Activated CD4-positive, alpha-beta T cell treated with anti-CD3 and anti-CD28 coated beads for 1 hour (primary cell): ENCODE measurements at places on chromosomes 12 and 14.

- DNase-seq: no peak
Observed at GRCh38 chr14:96661244-96661969, 135.8 kb upstream of the VRK1 start.

DNA sequence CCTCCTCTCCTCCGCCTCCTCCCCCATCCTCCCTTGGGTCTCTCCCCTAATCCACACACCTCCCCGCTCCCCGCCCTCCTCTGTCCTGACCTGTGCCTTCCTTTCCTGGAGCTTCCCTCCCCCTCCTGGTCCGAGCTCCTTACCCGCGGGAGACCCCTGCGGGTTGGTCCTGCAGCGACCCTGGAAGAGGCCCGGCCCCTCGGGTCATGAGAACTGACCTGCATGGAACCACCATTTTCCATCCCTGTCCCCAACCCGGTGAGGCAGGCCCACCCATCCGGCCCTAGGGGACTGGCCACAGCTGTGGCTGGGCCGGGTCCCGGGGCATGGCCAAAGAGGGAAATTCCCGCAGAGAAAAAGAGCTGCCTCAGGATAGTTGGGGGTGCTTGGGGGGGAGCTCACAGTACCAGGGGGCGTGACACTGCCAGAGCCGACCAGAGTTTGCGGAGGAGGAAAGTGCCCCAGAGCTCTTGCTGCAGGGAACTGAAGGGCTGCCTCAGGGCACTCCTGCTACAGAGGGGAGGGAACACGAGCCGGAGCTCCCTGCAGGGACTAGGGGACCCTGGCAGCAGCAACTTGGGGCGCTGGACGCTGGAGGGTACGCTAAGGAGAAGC, 613 bp downstream of the ARHGEF40 start:
- no peak for DNase-seq

GRCh38 chr12:123971770-123972456, 718 bp downstream of the CCDC92 start:
- DNase-seq: peak; percentile 15

DNA sequence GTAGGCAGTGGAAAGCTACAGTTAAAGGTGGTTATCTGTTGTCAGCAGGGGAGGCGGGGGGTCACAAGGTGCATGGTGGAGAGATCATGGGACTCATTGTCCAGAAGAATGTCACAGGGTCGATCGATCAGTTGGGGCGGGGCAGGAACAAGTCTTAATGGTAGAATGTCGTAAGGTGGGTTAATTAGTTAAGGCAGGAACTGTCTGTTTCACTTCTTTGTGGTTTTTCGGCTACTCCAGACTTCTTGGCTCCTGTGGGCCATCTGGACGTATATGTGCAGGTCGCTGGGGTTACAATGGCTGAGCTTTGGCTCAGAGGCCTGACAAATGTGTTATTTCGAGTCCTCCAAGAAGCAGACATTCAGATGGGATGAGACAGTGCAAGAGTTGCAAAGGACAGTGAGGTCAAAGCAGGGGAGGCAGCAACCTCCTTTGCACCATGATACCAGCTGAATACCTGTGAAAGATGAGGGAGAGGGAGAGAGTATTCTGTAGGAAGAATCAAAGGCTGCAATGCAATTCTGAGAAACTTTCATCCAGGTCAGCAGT, 246.9 kb upstream of the TMEM132C start:
- DNase-seq: no peak

DNA sequence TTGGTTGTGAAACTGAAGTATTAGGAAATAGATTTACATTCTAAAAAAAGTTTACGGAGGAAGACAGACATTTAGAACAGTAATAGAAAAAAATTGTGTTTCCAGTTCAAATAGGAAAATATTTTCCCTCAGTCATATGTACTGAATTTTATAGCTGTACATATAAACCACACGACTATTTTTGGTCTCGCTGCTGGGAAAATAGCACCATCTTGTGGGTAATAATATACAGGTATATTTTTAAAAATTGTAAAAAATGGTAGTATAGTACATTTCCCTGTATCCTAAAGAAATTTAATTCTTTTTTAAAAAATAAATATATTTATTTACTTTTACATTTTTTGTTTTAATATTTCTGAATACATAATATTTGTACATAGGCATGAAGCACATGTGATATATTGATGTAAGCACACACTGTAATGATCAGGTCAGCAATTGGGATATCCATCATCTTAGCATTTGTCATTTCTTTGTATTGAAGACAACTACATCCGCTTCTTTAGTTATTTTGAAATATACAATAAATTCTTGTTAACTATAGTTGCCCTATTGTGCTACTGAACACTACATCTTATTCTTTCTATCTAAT, 168.6 kb downstream of the ALX1 start:
- no peak for DNase-seq

- no peak for DNase-seq
Observed at GRCh38 chr12:130799051-130799450, 40.0 kb downstream of the STX2 start.

DNA sequence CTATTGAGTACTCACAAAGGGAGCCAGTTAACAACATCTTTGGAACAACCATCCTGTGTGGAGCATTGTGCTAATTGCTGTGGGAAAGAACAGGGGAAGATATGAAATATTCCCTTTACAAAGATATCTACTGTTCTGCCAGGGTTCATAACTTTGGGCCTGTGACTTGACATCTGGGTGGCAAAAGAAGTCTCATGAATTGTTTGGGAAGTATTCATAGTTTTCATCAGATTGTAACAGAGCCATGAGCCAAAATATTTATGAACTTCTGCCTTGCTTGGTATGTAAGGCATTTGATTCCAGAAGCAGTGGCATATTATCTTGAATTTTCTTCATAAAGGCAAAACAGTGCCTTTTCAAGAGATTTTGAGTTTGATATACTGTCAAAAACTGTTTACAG, 816.2 kb downstream of the DIO2 start:
- no peak for DNase-seq

DNA sequence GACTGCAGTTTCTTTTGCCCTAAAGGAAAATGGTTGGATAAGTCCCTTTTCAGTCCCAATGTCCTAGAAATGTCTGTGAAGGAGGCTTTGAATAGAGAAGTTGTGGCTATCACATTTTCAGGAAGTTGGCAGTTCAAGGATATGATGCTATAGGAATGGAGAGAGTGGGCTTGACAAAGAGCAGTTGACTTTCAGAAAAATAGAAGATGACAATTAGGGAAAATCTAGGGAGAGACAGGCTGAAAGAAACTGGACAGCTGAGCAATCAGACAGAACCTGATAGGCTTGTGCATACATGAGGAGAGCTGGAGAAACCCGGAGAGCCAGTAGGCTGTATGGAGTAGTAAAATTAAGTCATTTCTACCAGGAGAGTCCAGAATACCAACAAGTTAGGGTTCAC, 50.5 kb downstream of the LMNTD1 start:
- DNase-seq: no peak

DNA sequence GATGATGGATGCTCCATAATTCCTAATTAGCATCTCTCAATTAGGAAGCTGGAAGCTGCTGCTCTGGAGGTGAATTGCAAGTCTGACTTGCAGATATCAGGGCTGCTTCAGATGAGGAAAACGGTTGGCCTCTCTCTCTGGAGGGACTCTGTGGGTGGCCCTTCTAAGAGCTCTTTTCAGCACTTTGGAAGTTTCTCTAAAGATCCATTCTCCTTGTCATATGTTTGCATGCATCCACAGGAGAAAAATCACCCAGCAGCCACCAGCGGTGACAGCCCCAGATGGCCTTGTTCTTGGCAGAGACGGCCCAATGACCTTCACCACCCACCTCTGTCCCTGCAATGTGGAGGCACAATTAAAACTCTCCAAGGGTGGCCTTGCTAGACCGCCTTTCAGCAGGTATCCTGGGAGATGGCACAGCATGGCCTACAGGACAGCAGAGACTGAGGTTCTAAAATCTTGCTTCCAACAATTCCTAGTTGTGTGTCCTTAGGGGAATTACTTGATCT, 42.3 kb downstream of the KSR2 start:
- DNase-seq: no peak

DNA sequence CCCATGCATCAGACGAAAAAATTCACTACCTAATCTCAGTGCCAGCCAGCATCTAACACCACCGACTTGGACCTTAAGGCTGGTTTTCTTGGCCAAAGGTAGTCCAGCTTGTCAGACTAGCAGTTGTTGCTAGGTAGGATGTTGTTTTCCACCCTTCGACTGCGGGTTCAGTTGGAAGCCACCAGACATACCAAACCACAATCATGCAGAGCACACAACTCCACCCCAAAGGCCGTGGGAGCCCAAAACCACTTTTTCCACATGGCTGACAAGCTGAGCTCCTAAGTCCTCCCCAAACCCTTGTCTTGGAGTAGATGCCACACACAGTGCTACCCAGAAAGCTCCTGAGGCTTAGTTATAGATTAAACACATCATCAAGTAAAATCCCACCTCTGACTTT, 46.8 kb downstream of the LRIG3 start:
- DNase-seq: no peak
